Activated naive CD4-positive, alpha-beta T cell treated with anti-CD3 and anti-CD28 coated beads, Interleukin-2, amount 50 U/mL, for 72 hours (primary cell): ENCODE measurements at places on chromosomes 12 and 14.

DNA sequence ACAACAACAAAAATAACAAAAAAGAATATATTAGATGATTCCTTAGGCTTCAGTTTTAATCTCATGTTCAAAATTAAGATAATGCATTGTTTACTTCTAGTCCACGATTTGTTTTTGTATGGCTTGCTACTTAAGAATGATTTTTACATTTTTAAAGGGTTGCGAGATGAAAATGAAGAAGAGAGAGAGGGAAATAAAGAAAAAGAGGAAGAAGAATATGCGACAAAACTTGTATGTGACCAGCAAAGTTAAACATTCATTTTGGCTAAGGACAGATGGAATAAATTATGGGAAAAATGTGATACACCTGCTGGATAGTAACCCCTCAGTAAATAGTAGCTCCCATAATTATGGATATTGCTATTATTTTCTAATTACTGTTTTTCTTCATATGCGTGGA is 1.2 kb upstream of the GIT2 start:
- no peak for DNase-seq

- DNase-seq: no peak
Measured at GRCh38 chr12:5094986-5095385, 51.3 kb downstream of the KCNA5 start.

- no peak for DNase-seq
Measured at GRCh38 chr12:124520265-124520701, 47.1 kb downstream of the NCOR2 start.

GRCh38 chr12:46887870-46888269 is 62.1 kb upstream of the SLC38A4 start:
- no peak for DNase-seq
